A549 treated with ZK216348 at 1 μM for 4 hours (cell line): ENCODE measurements at places on chromosomes 3 and 15. TPM values are rescaled to one million over a fixed set of nuclear protein-coding genes. Genes with fewer than 3 reads are reported as not detected.

PLSCR2 gene
- not detected in 5 replicates for total RNA-seq

MORC1 gene
- total RNA-seq, result not detected in 5 replicates

GNAT1 gene
- 0.07 TPM in 1 of 5 replicates, not detected in the others for total RNA-seq

ZNF80 gene
- not detected in 5 replicates for total RNA-seq

GOLGA8J gene
- not detected in 5 replicates for total RNA-seq

LRTM1 gene
- total RNA-seq, result not detected in 5 replicates

PROK2 gene
- not detected in 5 replicates for total RNA-seq
